ENCODE measurements at places on chromosomes 4 and X.

DNA sequence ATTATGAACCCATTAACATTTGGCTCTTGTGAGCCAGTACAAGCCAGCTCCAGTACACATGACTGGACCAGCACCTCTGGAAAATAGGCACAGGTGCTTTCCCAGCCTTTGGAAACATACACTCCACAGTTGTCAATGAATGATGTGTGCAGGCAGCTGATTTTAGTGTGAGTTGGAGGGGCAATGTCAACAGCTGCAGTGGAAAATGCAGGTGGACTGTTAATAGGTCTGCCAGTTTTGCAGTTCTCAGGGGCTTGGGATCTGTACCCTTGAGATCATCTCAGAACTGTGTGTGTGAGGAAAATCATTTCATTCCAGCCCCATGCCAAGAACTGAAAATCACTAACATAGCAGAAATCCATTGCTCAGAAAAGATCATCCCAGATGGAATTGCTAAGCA, 81.7 kb upstream of the CHRDL1 start:
- no peak for DNase-seq

DNA sequence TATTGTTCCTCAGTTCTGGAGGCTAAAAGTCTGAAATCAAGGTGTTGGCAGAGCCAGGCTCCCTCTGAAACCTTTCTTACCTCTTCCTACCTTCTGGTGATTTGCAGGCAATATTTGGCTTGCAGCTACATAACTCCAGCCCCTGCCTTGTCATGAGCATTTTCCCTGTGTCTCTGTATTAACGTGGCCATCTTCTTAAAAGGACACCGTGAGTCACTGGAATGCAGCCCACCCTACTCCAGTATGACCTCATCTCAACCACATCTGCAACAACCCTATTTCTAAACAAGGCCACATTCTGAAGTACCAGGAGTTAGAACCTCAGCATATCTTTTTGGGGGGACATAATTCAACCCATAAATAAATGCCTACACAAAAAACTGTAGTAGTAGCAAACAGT, 40.7 kb downstream of the FANCB start:
- no peak for DNase-seq

GRCh38 chrX:151982222-151982621, 7.7 kb upstream of the GABRE start:
- DNase-seq: no peak

GRCh38 chr4:168522829-168523489, 26.1 kb downstream of the PALLD start:
- DNase-seq: no peak

DNA sequence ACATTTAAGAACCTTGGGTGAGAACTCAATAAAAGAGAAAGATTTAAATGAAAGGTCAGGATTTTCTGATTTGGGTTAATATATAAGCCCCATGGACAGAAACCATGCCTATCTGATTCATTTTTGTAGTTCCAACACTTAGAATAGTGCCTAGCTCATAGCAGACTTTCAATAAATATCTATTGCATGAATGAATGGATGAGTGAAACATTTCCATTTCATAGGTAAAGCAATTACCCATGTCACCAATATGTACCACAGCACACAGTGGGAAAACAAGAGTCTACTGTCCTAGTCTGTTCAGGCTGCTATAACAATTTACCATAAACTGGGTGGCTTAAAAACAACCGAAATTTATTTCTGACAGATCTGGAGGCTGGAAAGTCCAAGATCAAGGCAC, 63.9 kb upstream of the PTPN13 start:
- DNase-seq: no peak

DNA sequence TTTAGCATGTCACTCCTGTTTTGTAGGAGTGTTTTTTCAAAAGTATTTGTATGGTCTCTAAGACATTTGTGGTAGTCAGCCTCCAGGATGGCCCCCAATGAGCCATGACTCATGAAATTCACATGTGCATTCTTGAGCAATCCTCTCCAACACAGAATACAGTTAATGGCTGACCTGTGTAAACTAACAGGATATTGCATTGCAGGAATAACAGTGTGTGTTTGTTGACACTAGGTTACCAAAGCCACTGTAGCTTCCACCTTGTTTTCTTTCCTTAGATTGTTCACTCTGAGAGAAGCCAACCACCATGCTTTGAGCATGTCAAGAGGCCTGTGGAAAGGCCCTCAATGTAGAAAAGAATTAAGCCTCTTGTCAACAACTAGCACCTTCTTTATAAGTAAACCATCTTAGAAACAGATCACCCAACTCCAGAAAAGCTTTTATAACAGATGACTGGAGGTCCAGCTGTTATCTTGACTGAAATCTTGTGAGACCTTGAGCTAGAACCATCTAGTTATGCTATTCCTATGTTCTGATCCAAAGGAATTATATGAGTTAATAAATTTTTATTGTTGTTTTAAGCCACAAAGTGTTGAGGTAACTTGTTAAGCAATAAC, 28.5 kb downstream of the TBCK start:
- DNase-seq: peak; percentile 2

- no peak for DNase-seq
Observed at GRCh38 chrX:17732138-17732783, 5.0 kb upstream of the SCML1 start.

DNA sequence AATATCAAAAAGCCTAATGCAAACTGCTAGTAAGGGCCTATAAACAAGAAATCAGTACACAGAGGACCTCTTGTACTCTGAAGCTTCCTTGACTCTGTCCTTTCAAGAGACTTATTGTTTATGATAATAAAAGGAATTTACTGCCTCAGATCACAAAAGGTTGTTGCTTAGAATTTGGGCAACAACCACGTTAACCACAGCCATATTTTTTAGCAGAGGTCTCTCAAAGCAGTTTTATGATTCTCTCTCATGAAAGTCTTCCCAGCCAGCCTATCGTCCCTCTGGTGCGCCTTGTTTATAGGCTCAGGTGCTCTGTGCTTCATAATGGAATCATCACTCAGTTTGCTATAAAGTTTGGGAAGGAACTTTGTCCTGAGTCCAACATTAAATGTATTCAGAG, 270.6 kb downstream of the RCHY1 start:
- no peak for DNase-seq

- no peak for DNase-seq
Observed at GRCh38 chr4:1496116-1496642, 89.9 kb upstream of the NKX1-1 start.

DNA sequence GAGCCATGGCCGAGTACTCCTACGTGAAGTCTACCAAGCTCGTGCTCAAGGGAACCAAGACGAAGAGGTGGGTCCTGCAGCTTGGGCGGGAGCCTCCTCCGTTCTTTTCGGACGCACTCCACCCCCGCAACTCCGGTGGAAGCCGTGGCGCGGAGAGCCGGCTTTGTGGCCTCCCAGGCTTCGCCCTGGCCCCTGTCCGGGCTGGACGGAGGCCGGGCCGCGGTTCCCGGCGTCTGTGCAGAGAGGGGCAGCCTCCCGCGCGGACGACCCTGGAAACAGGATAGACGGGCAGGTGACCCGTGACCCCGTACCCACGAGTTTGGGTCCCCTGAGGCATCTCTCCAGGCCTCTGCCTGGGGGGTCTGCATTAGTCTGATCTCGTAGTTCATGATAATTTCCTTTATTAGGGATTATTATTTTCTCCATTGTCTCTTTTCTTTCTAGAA, 356 bp downstream of the FRG1 start:
- no peak for DNase-seq

- DNase-seq: peak; percentile 21
Observed at GRCh38 chr4:145936997-145937901, 1.4 kb downstream of the ZNF827 start.

GRCh38 chrX:129193357-129193756, 329.9 kb downstream of the SMARCA1 start:
- DNase-seq: no peak

- DNase-seq: no peak
Observed at GRCh38 chr4:63325140-63325539, 1084.1 kb downstream of the TECRL start.

DNA sequence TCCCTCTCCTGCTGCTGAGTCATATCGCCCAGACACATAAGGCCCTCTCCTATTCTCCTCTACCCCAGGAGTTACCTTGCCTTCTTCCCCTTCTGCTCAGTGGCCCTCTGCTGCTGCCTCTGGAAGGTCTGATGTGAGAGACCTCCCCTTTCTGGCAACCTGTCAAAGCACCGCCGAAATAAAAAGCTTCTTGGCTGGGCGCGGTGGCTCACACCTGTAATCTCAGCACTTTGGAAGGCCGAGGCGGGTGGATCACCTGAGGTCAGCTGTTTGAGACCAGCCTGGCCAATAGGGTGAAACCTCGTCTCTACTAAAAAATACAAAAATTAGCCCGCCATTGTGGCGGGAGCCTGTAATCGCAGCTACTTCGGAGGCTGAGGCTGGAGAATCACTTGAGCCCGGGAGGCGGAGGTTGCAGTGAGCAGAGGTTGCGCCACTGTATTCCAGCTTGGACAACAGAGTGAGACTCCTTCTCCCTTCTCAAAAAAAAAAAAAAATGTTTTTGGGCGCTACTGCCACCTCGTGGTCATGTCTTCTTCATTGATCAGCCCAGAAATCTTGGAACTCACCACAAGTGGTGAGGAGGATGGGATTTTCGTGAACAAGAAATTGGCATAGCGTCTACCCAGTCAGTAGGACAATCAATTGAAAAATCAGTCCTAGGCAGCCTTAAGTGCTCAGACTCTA, 8.6 kb upstream of the ZXDA start:
- peak; percentile 41 for DNase-seq

DNA sequence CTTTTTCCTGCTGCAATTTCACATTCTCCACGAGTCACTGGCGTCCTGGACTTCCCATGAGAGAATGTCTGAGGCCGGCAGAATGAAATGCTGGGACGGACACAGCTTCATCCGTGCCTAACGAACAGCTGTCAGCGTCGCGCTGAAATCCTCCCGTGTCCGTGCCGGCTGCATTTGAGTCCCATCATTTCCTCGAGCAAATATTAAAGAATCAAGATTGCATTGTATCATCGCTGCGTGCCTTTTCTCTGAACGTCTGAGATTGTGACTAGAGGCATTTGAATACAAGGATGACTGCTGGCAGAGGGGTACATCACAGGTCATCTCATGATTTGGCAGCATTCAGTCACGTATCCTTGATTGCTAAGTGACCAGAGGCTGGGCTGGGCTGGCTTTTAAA, 279.9 kb downstream of the ASMT start:
- no peak for DNase-seq

GRCh38 chr4:163071308-163071707, 95.4 kb downstream of the NAF1 start:
- DNase-seq: no peak

DNA sequence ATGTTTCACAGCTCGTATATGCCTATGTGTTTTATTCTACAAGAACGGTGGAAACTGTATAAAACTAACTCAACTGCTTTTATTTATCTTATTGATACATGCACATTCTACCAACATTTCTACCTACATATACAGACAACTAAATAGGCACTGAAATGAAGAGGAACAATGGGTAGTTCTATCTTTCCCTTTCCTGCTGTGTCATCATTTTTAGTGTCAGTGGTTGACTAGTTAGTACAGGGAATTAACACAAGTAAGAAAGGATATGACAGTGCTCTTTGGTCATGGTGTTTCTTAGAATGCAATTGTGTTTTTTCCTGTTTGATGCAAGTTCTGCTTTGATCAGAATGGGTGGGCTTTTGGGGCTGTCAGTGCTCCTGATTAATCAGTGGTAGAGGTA, 293.8 kb upstream of the CTSO start:
- DNase-seq: no peak

DNA sequence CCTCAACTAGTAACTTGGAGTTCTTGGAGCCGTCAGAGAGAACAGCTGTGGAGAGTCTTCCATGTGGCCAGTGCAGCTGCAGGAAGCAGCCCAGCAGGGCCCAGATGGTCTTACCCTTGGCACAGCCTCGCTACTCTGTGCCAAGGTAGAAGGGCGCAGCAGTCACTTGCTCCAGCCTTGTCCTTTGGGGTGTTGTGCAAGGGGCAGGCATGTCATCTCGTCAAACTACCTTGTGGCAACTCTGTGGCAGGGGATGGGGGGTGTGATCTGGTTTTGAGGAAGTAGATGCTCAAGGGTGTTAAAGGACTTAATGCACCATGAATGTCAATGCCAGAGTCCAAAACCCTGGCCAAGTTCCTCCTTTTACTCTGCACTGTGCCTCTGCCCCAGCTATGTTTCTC, 34.2 kb upstream of the TBC1D14 start:
- peak; percentile 58 for DNase-seq
